ENCODE measurements at places on chromosomes 6 and 20.

DNA sequence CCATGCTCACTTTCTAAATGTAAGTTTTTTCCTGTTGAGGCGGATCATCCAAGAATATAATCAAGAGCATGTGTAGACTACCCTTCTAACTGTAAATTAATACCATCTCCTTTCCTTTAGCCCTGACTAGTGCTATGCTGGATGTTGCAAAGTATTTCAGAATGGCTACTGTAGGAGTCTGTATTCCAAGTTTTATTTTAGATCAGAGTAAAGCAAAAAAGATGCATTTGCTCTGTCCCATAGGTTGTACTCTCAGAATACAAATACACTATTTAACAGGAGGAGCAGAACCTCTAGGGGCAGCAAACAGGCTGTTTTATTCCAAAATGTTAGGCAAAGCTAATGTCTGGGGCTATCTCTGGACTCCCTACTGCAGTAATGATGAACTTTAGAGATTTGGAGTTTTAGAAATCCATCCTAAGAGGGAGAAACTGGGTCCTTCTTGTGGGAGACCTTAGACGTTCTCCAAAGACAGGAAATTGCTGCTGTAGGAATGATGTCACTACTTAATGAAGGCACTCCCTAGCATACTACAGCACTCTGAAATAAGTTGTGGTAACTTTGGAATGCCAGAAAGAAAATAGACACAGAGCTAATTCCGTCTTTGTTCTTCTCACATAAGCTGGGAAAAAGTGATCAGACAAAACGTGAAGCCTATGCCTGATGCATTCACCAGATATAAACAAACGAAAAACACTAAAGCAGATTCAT, 392.4 kb upstream of the HS3ST5 start:
- no peak for DNase-seq

DNA sequence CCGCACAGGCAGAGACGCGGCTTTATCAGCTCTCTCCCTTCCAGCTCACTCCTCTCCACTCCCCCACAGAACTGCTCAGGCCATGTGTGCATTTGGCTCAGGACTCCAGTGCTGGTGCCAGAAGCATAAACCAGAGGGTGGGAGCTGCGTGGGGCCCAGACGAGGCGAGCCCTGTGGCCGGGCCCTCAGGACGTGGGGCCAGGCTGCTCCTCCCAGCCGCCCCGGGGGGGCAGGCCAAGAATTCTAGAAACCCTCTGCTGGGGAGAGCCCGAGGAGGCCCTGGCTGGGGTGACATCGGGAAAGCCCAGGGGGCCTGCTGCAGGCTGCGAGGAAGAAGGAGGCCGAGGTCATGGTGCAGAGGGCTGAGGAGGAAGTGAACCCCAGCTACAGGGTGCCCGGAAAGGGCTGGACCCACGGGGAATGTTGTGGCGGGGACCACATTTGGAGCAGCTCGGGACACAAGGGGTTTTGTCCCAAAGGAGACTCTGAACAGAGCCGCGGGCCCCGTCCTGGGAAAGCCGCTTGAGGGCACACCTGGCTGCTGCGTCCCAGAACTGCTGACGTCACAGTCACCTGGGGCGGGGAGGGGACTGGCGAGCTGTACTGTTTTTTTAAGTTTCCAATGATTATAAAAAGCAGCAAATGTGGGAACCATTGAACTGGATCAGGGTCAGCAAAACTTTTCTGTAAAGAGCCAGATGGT, 107.1 kb downstream of the BANF2 start:
- DNase-seq: peak; percentile 63

DNA sequence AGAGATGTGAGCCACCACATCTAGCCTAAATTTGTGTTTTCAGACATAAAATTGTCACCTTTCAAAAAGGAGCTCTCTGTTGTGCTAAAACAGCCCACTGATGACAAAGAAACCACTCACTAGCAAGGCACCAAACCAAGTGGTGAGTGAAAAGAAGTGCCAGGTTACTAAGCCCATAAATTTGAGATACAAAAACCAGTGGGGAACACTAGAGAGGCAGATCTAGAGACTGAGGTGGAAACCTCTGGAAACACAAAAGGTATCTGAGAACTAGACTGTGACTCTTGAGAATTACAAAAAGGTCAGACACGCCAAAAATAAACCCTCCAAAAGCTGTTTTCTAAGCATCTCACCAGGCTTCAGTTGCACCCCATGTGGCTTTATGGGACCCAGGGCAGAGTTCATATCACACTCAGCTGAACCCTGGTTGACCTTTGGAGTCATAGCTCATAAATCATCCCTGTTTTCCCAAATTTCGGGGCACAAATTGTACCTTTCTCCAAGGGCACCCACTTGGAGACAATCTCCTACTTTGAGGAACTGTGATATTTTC, 24.2 kb downstream of the SAMD3 start:
- DNase-seq: no peak

- DNase-seq: peak; percentile 18
Observed at GRCh38 chr20:10848810-10849370, 175.1 kb upstream of the JAG1 start.

- no peak for DNase-seq
Observed at GRCh38 chr20:48695738-48696137, 132.1 kb downstream of the PREX1 start.

GRCh38 chr6:68741501-68742386, 106.7 kb downstream of the ADGRB3 start:
- DNase-seq: no peak

GRCh38 chr6:96276305-96276704, 245.3 kb upstream of the UFL1 start:
- no peak for DNase-seq

DNA sequence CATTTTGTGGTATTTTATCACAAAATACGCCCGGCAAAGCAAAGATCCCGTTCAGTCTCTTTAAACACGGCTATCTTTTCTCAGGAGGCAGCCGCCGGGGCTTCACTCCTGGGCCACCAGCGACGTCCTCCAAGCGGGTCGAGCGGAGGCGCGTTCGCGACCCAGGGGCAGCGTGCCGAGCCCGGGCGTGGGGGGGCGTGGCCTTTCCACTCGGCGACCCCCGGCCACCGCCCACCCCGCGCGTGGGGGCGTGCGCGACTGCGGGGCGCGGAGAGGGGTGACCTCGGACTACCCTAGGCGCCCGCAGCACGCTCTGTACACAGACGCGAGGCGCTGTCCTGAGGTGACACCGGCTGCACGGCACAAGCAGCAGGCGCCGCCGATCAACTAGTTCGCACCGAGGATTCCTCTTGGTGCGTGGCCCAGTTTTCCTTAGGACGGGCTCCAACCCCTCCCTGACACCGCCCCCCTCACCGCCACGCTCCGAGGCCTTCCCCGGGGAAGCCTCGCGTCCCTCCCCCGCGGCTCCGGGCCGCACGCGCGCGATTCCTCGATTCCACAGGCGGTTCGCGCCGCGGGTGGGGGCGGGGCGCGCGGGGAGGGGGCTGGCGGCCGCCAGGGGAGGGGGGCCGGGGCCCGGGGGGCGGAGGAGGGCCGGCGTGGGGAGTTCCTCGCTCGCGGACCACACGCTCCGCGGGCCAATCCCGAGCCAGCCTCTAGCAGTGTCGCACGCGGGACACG, 1.1 kb upstream of the JARID2 start:
- DNase-seq: peak; percentile 72

DNA sequence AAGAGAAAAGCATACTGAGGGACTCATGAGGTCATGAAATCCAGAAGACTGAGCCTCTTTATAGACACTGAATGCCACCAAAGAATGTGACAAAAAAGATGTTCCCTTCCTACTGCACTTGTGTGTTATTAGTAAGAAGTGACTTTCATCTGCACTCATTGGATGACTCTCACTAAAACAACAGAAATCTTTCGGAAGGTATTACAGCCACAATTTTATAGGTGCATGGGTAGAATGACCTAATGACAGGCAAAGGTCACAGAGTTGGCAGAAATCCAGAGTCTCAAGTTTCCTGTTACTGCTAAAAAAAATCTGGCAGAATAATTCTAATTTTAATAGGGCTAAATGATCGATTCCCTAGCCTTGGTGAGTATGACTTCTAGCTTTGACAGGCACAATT, 13.3 kb downstream of the PKHD1 start:
- no peak for DNase-seq

DNA sequence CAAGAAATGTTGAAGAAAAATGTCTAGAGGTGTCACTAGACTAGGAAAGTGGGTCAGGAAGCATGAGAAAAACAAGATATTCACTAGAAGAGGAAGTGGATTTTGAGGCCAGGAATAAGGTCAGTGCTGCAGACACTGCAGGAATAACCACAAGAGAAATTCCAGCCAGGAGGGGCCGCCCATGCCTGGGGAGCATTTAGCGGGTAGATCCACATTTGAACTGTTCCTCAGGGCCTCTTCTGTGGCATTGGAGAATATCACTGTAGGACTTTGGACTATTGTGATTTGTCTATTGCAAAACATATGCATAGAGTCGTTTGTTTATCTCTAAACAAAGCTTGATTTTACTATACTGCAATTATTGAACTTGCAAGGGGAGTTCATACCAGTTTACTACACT, 49.6 kb upstream of the CCDC28A start:
- no peak for DNase-seq

DNA sequence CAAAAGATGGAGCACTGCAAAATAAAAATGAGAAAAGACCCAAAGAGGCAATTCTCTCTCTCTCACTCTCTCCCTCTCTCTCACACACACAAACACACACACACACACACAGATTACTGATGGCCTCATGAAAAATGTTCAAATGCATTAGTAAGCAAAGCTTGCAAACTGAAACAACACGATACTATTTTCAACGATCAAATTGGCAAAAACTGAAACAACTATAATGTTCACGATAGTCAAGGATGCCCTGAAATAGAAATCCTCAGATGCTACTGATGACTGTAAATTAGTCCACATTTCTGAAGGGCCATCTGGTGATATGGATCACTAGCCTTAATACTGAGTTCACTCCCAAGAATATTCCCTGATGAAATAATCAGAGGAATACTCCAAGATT, 100.8 kb downstream of the TRERF1 start:
- DNase-seq: no peak

DNA sequence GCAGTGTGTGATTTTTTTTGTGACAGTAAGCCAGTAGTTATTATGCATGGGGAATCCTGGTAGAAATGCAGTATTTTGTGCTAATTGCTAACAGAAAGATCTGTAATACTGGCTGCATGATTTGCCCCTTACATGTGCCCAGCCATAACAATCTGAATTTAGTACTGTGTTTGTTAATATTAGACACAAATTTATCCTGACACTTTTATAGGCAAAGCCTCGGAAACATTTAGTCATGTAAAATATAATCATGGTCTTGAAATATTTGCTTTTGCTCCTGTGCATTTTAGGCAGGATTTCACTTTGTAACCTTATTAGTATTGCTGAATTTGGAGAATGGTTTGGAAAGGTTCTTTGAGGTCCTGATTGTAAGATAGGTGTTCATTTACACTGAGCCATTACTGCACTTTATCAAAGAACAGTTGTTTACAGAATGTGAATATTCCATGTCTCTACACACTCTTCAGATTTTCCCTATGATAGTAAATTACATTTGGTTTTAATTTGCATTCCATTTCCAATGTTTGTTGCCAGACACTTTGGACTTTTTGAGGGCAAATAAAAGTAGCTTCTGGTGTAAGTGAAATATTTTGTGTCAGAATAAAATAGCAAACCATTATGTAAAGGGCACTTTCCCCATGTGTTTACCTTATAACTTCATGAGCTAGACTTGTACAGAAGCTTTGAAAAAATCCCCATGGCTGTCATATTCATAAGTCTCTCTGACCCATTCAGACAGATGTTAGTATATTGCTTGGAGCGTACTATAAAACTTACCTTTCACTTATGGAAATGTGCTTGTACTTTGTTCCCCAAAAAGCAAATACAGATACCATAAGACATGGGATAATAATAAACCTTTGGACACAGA, 349.9 kb downstream of the ARHGAP18 start:
- DNase-seq: no peak

- no peak for DNase-seq
Observed at GRCh38 chr20:54000262-54000661, 70.1 kb downstream of the BCAS1 start.
